T-helper 17 cell (primary cell): ENCODE measurements at places on chromosomes 16 and 17.

DNA sequence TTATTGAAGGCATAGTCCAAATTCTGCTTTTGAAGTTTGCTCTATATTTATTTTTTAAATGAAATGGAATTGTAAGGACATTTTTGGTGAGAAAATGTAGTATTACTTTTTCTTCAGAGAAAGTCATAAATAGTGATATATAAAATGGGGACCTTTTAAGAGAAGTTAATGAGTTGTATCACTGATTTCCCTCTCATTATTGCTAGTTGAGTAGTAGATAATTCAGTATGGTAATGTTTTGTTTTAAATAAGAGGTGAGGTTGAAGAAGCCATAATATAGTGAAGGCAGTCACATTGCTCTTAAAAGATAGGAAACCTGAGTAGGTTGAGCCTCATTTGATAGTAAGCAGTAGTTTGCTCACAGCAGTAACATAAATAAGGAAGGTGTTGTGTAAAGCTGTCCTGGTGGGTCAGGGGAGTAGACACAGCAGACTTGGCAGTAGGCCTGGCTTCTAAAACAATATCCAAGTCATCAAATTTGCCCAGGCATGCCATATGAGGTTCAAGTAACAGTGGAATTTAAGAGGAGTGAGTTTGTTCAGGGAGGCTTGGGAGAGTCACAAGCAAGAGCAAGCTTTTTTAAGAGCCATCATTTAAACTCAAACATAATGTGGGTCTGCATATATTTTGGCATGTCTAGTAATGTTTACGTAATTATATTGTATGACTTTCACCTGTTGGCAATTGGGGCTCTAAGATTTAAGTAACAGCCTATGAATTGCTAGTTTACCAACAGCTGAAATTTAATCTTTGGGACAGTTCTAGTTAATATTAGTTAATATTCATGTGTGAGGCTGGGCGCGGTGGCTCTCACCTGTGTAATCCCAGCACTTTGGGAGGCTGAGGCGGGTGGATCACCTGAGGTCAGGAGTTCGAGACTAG, 6.5 kb downstream of the NFATC3 start:
- DNase-seq: no peak

- DNase-seq: no peak
Measured at GRCh38 chr17:57425431-57425830, 169.1 kb downstream of the MSI2 start.

- no peak for DNase-seq
Measured at GRCh38 chr17:79948406-79948944, 87.2 kb downstream of the TBC1D16 start.

DNA sequence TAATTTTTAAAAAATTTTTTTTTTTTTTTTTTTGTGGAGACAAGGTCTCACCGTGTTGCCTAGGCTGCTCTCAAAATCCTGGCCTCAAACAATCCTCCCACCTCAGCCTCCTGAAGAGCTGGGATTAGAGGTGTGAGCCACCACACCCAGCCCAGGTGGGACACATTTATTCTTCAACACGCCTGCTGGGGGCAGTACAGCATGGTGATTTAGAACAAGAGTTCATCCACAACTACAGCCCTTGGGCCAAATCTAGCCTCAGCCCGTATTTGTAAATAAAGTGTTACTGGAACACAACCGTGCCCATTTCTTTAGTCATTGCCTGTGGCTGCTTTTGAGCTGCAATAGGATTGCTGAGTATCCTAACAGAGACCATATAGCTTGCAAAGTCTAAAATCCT, 92.8 kb downstream of the KATNIP start:
- DNase-seq: no peak

DNA sequence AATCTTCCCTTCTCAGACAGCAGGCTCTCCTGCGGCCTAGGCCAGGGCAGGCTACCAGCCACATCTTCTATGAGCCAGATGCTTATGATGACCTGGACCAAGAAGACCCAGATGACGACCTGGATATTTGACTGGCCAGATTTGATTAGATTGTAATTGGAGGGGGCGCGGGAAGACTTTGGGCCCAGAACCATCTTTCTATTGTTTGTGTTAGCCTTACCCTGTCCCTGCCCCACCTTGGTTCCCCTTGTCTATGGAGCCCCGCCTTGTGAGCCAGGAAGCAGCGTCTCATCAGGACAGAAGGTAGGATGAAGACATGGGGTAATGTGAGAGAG, 2.8 kb downstream of the CLDN7 start:
- DNase-seq: no peak

GRCh38 chr17:2179615-2180295, 123.8 kb downstream of the SMG6 start:
- DNase-seq: no peak

DNA sequence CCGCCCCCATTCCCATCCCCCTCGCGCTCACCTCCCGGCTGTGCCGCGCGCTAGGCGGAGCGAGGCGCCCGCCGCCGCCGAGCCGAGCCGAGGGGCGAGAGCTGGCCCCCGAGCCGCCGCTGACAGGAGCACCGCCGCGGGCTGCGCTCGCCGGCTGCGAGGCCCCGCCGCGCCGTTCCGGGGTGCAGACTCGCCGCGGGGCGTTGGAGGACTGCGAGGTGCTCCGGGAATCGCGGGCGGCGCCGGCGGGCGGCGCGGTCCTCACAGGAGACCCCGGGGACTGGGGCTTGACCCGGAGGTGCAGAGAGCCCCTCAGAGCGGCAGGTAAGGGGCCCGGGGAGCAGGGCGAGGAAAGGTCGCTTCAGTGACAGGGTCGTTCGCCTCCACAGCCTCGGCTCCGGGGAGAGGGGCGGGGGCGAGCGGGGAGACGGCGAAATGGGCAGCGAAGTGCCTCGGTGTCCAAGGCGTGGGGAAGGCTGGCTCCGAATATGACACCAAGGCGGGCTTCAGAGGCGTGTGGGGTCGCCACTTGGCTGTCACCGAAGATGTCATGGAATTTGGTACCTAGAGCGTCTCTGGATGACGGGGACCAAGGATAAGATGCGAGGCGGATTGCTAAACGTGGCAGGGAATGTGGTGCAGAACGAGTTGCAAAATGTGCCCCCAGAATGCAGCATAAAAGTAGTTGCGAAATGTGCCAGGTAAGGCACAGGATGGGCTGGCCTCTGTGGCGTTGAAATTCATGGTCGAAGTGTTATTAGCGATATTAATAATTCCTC, 580 bp downstream of the TANC2 start:
- DNase-seq: no peak

DNA sequence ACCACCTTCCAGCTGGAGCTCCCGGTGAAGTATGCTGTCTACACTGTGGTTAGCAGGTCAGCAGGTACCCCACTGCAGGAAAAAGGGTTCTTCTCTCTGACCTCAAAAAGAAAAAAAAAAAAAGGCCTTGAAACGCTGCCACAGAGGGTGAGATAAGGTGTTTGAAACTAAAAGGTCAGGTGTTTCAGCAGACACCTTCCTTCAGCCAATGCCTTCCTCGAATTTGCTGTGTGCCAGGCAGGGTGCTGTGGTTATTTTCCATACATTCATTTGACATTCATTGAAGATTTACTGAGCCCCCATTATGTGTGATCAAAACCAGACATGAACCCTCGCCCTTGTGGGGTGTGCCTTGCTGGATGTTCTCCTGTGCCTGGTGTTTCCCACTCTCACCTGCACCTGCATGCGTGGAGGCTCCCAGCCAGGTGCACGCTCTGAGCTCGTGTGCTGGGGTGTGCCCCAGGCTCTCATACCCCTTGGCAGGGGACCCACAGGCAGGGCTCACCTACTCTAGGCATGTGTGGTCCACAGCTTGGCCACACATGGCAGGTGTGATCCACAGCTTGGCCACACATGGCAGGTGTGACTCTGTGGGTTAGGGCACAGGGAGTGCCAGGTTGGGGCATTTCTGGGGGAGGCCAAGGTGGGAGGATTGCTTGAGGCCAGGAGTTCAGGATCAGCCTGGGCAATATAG, 15.8 kb upstream of the ITGAD start:
- no peak for DNase-seq

DNA sequence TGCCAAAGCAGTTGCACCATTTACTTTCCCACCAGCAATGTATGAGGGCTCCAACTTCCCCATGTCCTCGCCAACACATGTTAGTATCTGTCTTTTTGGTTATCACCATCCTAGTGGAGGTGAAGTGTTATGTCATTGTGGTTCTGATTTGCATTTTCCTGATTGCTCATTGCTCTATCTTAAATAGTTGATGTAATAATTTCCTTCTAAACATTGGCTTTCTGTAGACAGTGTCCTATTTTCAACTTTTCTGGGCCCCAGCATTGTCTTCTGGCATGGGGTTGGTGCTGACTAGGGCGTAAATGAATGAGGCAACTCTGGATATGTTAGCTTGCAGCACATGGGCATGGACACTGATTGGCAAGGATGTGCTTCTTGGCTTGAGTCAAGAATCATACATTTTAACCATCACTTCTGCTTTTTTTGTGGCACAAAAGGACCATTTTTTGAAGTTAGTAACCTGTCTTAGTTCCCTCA, 25.1 kb downstream of the PLCG2 start:
- no peak for DNase-seq

DNA sequence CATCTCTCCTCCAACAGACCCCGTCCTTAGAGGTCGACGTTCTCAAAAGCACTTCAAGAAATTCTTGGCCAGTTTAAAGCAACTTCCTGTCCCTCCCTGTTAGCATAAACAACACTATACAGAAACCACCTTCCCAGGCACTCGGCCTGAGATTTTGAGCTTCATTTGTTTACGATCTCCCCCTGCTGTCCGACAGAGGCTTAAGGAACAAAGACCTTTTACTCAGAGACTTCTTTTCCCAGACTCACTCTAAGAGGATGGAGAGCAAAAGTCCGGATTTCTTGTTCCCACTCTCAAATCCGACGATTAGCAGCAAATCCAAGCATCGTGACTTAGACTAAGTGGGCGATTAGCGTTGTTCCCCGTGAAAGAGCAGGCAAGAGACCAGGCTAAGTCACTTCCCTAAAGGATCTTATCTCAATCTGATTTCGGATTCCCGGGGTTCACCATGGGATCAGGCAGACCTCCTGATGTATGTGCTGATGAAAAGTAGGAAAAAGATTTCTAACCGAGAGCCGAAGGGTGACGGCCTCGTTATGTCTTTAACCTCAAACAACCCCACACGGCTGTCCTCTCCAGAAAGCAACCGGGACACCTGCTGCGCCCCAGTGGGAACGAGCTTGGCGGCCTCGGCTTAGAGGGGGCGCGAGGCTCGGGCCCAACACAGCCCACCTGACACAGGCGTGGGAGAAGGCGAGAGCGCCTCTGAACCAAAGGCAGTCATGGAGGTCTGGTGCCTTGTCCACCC, 598 bp downstream of the INPP5K start:
- DNase-seq: peak; percentile 31

DNA sequence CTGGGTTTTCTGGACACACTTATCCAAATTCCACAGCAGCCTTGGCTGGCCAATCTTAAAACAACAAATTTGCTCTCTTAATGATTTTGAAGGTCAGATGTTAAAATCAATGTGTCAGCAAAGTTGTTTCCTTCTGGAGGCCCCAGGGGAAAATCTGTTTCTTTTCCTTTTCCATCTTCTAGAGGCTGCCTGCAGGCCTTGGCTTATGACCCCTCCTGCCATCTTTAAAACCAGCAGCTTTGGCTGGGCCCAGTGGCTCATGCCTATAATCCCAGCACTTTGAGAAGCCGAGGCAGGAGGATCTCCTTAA, 3.0 kb downstream of the LGALS9 start:
- DNase-seq: no peak

DNA sequence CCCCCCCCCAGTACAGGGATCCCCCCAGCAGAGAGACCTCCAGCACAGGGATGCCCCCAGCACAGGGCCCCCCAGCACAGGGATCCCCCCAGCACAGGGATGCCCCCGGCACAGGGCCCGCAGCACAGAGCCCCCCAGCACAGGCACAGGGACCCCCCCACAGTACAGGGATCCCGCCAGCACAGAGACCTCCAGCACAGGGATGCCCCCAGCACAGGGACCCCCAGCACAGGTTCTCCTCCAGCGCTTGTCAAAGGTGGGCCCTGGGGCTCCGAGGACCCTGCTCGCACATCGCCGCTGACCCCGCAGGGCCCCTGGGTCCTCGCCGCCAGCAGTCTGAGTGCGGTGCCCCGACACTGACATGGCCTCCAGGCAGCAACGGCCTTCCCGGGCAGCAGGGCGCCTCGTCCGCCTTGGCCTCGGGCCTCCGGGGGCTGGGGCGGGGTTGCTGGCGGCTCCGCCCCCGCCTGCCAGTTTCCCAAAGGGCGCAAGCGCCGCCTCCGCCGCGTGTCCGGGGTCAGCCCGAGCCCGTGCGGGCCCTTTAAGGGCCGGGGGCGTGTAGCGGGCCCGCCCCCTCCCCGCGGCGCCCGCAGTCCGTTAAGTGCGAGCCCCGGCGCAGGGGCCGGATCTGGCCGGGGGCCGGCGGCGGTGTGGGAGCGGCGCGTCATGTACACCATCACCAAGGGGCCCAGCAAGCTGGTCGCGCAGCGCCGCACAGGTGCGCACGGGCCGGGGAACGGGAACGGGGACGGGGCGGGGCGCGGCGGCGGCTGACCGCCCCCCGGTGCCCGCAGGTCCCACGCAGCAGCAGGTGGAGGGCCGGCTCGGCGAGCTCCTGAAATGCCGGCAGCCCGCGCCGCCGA, at the start of gene MCRIP2:
Gene MCRIP2, plus strand, starts transcription at position 503 of the 863 bp plus-strand sequence. Its CDS starts 164 bp downstream, at position 667.
- peak; percentile 52 for DNase-seq

DNA sequence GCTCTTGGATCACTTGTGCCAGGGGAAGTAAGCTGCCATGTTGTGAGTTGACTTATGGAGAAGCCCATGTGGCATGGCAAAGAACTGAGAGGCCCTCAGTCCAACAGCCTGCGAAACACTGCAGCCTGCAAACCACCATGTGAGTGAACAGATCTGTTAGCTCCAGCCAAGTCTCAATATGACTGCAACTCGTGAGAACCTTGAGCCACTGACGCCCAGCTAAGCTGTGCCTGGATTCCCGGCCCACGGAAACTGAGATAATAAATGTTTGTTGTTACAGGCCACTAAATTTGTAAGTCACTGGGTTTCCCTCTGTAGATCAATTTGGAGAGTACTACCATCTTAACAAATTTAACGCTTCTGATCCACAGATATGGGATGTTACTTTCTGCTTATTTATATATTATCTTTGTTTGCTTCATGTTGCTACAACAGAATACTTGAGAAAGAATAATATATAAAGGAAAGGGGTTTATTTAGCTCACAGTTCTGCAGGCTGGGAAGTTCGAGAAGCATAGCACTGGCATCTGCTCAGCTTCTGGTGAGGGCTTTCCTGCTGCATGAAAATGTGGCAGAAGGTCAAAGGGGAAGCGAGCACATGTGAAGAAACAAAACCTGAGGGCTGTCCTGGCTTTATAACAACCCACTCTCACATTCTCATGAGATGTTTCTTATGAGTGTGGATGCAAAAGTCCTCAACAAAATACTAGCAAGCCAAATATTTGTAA, 29.4 kb upstream of the ATP2A3 start:
- DNase-seq: no peak

- DNase-seq: no peak
Measured at GRCh38 chr17:61496957-61497653, 44.9 kb downstream of the TBX4 start.

- no peak for DNase-seq
Measured at GRCh38 chr17:17343160-17343735, 40.1 kb downstream of the NT5M start.

GRCh38 chr16:79415983-79416640, 184.4 kb downstream of the MAF start:
- DNase-seq: no peak

DNA sequence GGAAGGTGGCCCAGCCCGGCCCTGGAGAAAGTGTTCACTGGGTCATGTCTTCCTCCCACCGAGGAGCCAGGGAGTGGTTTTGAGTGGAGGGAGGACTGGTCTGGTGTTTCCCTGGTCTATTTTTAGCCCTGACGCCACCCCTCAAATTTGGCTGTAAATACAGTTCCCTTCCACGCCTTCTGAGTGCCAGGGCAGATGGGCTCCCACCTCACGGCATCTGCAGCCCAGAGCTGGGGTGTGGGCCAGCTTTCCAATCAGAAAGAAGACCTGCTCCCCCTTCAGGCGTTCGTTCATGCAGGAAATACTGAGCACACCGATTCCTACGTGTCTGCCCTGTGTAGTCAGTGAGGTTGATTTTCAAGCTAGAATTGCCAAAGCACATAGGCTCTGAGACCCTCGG, 53.7 kb downstream of the SNX20 start:
- peak; percentile 14 for DNase-seq
